Cardiac septum (tissue), 1 donor: ENCODE measurements at places on chromosomes 13 and 19.

GRCh38 chr13:25584087-25584486 lies 212.3 kb downstream of the ATP8A2 start:
- DNase-seq: no peak

DNA sequence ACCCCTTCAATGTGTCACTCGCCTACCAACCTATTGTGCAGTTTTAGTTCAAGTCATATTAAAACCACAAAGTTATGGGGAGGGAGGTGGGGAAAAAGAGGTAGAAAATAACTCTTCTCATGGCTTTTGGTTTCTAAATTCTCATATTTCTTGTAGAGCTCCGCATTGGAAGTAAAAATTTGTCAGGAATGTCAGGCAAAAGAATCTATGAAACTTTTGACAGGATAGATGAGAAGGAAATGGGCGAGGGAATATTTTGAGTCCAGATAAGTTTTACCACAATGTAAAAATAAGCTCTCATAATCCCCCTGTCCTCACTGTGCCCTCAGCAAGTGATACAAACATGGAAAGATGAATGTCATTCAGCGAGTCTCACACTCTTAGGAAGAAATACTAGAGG lies 270.4 kb downstream of the DLEU7 start:
- DNase-seq: no peak

DNA sequence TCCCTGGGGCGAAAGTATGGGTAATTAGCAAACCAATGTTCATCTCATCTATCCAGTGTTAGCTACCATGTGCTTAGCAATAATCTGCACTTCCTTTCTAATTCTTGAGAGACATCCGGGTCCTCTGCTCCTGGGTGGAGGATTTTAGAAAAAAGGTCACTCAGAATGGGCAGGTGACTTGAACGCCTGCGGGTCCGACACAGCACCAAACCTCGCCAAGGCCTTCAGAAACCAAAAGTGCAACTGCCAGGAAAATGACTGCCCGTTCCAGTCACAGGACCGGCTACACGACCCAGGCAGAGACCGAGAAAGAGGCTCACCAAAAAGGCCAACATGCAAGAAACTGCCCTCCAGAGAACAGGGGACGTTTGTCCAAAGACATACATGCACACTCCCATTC lies 39.9 kb downstream of the ZNF146 start:
- no peak for DNase-seq

DNA sequence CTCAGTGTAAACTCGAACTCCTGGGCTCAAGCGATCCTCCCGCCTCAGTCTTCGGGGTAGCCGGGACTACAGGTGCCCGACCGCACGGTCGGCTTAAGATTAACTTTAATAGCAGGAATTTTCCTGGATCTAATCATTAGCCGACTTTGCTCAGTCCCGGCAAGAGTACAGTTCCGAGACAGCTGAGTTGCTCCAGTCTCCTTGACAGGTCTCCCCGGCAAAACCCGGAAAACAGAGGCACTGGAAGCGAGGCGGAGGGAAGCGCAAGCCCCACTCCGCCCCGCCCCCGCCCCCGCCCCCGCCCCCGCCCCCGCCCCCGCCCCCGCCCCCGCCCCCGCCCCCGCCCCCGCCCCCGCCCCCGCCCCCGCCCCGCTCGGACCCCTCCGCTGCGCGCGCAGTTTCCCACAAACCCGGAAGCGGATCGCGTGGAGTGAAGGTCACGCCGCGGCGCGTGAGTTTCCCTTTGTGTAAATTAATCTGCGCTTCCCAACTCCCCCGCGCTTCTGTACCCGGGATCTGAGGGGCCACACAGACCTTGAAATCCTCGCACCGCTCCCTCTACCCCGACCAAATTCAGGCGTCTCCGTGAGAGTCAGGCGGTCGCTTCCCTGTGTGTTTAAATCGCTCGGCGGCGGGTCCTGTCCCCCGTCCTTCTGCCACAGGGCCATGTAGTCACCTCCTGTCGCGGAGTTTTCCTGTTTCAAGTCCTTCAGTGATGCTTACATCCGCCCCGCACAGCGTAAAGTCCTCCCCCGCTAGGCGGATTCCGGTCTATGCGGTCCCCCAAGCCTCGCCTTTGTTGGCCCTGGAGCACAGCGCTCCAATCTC lies at the start of gene ZNF480:
Gene ZNF480 (plus strand): TSS at position 397 of the 828 bp plus-strand sequence. CDS start 3,244 bp downstream, outside the sequence.
- peak; percentile 93 for DNase-seq

GRCh38 chr19:43594710-43595604 lies 977 bp downstream of the IRGQ start:
- no peak for DNase-seq

- DNase-seq: no peak
These were observed 58.7 kb upstream of the RGCC start for GRCh38 chr13:41398494-41399170.

DNA sequence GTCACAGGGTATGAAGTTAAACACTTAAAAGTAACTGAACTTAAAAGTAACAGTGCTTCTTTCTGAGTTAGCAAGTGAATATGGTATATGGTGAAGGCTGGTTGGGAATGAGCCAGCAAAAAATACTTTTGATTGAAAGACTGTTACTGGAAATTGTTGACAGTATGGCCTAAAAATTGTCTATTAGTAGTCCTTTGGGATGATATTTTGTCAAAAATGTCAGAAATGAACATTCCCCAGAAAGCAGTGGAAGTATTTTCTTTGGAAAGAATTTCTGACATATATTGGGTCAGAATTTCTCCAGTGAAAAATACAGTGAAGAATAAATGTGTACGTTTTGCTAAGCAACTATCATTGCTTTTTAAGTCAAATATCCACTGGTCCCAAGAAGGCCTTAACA lies 860.5 kb downstream of the PCDH9 start:
- DNase-seq: no peak

GRCh38 chr13:93249364-93250306 lies 23.0 kb downstream of the GPC6 start:
- DNase-seq: no peak

GRCh38 chr13:31224963-31225559 lies 25.3 kb downstream of the B3GLCT start:
- DNase-seq: no peak

DNA sequence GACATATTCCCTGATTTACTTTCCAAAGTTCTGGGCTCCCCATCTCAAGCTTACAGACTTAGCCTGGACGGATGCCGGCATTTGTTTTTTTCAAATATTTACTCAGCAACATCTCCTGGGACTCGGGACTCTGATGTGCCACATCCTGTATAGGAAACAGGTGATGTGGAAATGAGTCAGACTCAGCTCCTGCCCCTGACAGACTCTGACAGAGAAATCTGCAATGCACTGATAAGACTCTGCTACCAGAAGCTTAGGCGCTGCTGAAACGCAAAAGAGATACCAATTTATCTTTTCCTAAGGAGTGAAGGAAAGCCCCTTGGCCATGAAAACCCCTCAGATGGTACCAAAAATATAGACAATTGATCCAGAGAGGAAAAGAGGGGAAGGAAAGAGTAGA lies 16.2 kb downstream of the LAIR2 start:
- DNase-seq: no peak

GRCh38 chr19:640161-640558 lies 481 bp downstream of the FGF22 start:
- no peak for DNase-seq
